C1 segment of cervical spinal cord (tissue), 14 donors: ENCODE measurements at places on chromosomes 16 and 17.
A peak's percentile ranks its signal among the peaks of the same experiment; 100 is the strongest.

DNA sequence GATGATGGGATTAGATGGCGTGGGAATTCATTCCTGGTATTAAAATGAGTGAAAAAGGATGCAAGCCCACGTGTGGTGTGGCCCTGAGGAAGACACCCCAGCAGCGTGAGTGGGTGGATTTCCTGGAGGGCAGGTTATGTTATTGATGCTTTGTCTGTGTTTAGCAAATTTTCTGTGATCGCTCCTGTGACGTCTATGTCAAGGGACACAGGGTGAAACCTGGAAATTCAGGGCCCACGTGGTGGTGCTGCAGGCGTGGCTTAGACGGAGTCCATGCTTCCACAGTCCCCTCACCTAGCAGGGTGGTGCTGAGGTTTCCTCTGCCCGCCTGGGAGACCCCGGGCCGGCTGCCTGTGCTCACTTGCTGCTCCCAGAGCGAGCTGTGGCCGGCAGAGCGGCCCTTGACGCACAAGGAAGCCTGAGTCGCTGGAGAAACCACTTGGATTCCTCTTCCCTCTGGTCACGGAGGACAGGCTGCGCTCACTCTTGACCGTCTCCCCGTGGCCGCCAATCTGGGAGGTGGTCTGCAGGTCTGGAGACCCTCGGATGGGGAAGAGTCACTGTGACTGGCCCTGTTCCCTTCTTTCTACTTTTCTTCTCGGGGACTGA, 23.4 kb downstream of the BAIAP2 start:
- DNase-seq, result no peak

GRCh38 chr16:19068237-19068815, 912 bp downstream of the COQ7 start:
- DNase-seq, result no peak

GRCh38 chr16:65069766-65070165, 52.1 kb downstream of the CDH11 start:
- DNase-seq, result no peak

GRCh38 chr16:88903267-88903666, 36.8 kb upstream of the PABPN1L start:
- no peak for DNase-seq

DNA sequence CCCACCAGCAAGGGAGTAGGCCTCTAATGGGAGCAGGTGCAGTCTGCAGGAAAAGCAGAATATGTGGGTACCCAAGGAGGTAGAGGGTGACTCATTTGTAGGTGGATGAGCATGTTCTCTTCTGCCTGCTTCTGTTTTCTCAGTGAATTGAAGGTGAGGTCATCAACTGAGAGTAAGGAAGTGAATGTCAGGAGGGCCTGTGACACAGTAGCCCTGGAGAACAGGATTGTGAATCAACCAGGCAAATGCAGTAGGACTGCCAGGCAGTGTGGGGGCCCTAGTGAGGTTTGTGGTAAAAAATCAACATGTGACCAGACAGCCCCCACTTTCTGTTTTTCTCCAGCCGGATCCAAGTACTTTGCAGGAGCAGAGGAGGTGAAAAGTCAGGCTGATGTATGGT, 150.5 kb upstream of the SOX9 start:
- no peak for DNase-seq

GRCh38 chr17:2023692-2024571, 1.2 kb downstream of the RTN4RL1 start:
- DNase-seq, result peak; percentile 33

DNA sequence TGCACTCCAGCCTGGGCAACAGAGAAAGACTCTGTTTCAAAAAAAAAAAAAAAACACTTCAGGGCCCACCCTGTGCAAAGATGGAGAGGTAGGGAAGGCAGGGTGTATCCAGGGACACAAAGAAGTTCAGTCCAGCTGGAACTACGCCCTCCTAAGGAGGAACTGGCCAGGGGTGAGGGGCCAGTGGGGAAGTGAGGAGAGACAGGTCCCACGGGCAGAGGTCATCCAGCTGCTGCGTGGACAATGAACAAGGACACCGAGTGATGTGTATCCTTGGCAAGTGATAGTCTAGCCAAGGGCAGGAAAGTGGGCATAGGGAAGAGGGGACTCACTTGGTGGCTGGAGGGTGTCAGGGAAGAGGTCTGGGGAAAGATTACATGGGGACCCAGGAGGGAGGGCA, 9.4 kb upstream of the RIPOR1 start:
- no peak for DNase-seq

GRCh38 chr16:66287926-66288325, 78.6 kb upstream of the CDH5 start:
- DNase-seq, result no peak
